A549 (cell line): ENCODE measurements at places on chromosomes 4 and X.
A peak's percentile ranks its signal among the peaks of the same experiment; 100 is the strongest.

DNA sequence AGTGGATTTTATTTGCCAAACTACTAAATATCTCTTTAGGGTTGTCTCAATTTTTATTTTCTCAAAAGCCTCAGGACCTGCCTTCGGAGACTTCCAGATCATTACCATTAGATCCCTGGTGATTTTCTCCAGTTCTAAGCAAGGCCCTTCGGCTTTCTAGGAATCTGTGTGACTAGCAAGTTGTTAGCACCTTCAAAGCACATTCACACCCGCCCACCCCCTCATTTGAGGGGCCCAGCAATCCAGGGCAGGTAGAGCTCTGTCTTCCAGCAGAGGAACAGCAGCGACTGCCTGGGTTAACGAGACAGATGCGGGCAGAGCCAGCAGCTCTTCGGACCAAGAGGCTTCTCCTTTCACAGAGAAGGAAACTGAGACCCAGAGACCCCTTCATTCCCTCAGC is 2.0 kb downstream of the WDR1 start:
- no peak for DNase-seq

GRCh38 chrX:20623448-20623847 is 356.7 kb upstream of the RPS6KA3 start:
- DNase-seq: peak; percentile 51

GRCh38 chr4:40621592-40622512 is 7.8 kb downstream of the RBM47 start:
- peak; percentile 92 for DNase-seq

DNA sequence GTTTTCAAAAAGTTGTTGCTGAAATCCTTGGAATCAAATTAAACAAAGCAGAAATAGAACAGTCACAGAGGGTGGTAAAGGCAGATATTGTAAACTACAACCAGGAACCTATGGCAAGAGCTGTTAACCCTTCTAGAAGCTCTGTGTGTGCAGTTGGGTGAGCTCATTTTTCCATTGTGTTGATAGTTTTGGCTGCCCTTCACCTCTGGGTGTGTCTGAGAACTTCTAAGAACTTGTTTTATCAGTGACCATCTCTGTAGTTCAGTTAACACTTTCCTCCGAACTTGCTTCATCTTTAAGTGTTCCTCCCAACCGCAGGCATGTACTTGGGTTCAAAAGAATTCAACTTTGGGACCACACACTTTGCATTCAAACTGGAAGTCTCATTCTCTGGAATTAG is 32.7 kb downstream of the RBMX start:
- DNase-seq: no peak

- DNase-seq: peak; percentile 76
Observed at GRCh38 chrX:10756441-10756840, 136.1 kb upstream of the MID1 start.

DNA sequence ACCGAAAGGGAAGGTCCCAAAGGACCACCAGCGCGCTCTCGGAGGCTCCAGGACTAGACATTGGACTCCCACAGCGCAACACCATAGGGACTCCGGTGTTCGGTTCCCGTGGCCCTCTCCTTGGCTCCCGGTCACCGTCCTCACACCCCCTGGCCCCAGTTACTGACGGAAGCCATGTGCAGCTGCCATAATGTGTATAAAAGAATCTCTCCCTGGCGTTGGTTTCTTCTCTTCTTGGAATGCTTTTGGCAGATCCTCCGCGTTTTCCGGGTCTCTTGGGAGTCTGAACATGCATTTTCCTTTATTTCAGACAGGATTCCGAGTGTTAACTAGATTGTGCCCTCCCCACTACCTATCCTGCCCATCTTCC is 69.8 kb downstream of the FBXO8 start:
- DNase-seq: no peak

DNA sequence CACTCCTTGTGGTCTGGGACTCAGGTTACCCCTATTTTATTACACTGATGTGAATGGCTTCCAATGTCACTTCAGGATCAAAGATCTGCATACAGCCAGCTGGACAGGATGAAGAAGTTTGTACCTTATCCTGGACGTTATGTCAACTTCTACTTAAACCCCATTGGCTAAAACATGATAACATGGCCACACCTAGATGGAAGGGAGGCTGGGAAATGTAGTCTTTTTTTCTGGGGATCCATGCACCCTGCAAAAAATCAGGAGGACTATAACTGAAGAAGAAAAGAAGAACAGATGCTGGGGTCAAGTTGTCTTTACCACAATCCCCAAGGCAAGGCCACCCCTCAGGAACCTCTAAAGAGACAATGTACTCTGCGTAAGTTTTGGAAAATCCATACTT is 459.2 kb downstream of the BCOR start:
- no peak for DNase-seq

GRCh38 chr4:87216469-87216868 is 3.9 kb downstream of the KLHL8 start:
- no peak for DNase-seq

DNA sequence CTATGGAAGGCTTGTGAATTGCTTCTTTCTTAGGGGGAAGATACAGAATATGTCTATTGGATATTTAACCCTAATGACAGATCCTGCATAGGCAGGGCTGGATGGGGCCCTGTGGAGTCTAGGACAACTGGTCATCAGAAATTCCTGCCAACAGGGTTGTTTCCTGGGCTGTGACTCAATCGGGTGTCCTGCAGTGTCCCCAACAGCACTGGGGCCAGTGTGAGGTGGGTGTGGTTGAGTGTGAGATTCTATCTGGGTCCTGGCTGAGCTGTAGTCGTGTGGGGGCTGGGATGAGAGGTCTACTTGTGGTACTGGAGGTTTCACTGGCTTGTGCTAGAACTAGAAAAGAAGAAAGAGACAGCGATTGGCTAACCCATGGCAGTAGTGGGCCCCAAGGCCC is 87.3 kb upstream of the WDR1 start:
- DNase-seq: no peak

GRCh38 chrX:53435997-53436396 is 1.8 kb upstream of the HSD17B10 start:
- DNase-seq: peak; percentile 78

DNA sequence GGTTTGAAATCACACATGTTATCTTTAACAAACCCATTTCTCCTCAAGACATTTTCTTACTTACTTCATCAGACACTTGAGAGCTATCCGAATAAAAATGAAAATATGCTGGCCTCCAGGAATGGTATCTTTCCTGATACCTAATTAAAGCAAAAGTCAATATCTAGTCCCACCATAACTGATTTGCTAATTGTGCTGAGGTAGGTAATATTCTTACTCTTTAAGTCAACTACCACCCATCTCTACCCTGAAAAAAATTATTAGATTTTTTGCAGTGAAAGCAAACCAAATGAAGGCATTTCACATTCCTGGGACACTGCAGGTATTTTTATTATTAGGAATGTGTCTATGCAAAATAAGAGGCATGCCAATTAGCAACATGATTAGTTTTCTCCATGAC is 175.8 kb downstream of the QDPR start:
- no peak for DNase-seq

- no peak for DNase-seq
Observed at GRCh38 chrX:153969125-153969903, 2.3 kb downstream of the HCFC1 start.

DNA sequence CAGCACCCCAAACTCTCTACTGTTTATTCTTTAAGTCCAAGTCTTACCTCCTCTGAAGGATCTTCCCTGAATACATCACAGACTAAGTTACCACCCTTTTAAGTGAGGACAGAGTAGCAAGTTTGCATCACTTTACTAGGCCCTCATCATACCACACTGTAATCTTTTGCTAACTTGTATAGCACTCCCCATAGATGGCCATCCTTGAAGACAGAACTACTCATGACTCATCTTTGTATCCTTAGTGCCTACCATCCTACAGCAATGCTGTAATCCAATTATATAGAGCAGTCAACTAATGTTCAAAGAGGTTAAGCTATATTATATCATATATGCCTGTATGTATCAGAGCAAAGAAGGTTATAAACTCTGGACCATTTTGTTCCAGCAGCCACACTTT is 101.4 kb downstream of the ADAMTS3 start:
- no peak for DNase-seq
